Renal cortical epithelial cell (primary cell): ENCODE measurements at places on chromosomes 6 and 20. TPM values are rescaled to one million over a fixed set of nuclear protein-coding genes. Genes with fewer than 3 reads are reported as not detected.

Gene TCF19
- 2.2 and 10.8 TPM in 2 replicates for total RNA-seq

DNA sequence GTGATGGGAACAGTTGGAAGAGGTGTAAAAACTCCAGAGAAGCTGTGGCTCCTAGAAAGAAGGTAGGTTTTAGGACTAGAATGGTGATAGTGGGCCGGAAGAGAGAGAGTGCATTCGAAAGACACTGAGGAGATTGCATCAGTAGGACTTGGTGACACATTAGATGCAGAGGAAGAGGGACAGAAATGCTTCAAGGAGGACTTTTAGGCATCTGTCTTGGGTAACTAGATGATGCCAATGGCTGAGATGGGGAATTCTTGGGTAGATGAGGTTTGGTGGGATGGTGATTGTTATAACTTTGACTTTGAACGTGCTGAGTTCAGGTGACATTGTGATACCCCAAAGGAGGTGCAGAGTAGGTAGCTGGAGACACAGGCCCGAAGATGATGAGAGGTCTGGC lies 196.5 kb downstream of the GMPR start:
- DNase-seq = no peak

Gene MCM3
- 42.2 and 48.6 TPM in 2 replicates for total RNA-seq

- peak; percentile 30 for DNase-seq
These were observed 37.9 kb upstream of the RNF217 start for GRCh38 chr6:124924333-124924759.

- peak; percentile 22 for DNase-seq
These were observed 114.7 kb downstream of the SASH1 start for GRCh38 chr6:148457137-148457842.

DNA sequence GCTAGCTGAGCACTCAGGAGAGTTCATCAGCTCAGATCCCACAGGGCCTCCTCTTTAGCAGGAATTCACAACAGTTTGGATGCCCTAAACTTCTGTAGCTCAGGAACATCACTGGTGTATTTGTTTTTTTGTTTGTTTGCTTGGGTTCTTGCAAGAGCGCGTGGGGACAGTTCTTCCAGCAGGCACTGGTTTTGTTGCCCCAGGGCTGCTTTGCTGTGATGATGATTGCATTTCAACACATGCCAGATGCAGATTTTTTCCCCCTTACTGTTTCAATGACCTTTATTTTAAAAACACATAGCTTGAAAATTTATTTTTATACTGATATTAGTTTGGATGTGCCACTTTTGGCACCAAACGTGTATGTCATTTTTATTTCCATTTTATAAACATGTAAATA lies 77.1 kb downstream of the DHX35 start:
- DNase-seq = no peak

DNA sequence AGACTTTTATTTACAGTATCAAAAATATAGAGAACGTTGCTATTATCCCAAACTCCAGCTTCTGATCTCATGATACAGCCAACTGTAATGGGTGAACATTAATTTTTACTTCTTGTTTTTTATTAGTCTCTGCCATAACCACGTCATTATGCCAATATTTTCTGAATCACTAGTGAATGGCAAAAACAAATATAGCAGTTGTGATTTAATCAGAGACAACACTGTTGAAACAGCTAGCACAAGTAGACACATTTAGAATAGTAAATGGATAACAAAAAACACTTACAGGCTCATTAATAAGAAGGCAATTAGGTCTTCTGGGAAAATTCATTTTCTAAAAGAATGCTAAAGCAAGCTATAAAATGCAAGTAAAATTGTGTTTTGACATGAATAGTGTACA lies 8.1 kb downstream of the PTPRK start:
- peak; percentile 64 for DNase-seq

Gene IMPG1
- total RNA-seq = 0.30 TPM in 1 of 2 replicates, not detected in the other

Gene RAB44
- not detected in 2 replicates for total RNA-seq

Gene OPN5
- under 0.01 TPM in 1 of 2 replicates, not detected in the other for total RNA-seq

GRCh38 chr20:53828682-53829254 lies 235.1 kb upstream of the ZNF217 start:
- DNase-seq = peak; percentile 91

DNA sequence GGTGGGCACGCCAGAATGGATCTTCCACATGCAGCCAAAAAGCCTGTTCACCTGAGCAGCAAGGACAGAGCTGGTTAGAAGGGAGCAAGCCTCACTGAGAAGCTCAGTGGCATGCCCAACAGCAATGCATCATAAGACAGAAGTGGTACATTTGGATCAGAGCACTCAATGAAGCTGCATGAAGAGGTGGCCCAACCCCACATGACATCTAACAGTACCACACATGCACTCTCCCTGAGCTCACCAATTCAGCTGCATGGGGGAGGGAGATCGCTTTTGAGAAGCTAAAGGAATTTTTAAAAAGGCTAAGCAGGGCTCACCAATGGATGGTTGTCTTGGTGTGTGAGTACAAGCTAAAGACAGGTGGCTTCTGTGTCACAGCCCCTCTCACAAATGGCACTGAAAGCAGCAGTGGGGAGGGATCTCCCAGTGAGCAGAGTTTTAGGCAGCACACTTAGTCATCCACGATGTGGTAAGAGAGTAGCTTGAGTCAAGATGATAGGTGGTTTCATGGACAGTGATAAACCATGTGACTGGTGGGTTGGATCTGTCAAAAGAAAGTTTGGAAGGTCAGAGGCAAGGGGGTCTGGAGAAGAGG lies 166.6 kb upstream of the TAB2 start:
- DNase-seq = no peak

GRCh38 chr20:25364180-25364788 lies 26.4 kb downstream of the ABHD12 start:
- no peak for DNase-seq

GRCh38 chr6:56820060-56820459 lies 134.8 kb upstream of the BEND6 start:
- DNase-seq = no peak

Gene TGIF2
- total RNA-seq = 13.4 and 21.5 TPM in 2 replicates

DNA sequence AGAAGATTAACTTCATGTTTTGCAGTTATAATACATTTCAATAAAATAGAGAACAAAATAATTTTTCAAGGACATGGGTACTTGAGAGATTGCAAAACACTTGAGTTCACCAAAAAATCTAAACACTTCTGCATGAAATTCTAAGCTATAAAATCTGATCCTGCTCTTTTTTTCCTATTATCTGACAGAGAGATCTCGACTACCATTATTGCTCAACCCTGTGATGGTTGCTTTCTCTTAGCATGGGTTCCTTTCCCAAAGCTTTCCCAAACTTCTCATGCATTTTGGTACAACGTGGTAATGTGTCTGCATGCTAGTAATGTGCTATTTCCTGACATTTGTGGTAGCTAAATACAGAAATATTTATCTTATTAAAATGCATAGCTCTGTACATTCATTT lies 1243.1 kb upstream of the ADGRB3 start:
- DNase-seq = no peak

DNA sequence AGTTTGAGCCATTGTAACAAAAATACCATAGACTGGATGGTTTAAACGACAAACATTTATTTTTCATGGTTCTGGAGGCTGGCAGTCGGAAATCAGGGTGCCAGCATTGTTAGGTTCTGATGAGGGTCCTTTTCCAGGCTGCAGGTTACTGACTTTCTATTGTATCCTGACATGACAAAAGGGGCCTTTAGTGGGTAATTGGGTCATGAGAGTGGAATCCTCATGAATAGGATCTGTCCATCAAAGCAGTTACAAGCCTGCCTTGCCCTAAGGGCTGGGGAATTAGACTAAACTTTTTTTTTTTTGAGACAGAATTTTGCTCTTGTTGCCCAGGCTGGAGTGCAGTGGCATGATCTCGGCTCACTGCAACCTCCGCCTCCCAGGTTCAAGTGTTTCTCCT lies 347.9 kb upstream of the TSHZ2 start:
- DNase-seq = no peak

- peak; percentile 27 for DNase-seq
These were observed 280.6 kb upstream of the PRDM1 start for GRCh38 chr6:105805501-105806023.

Gene VSX1
- not detected in 2 replicates for total RNA-seq

DNA sequence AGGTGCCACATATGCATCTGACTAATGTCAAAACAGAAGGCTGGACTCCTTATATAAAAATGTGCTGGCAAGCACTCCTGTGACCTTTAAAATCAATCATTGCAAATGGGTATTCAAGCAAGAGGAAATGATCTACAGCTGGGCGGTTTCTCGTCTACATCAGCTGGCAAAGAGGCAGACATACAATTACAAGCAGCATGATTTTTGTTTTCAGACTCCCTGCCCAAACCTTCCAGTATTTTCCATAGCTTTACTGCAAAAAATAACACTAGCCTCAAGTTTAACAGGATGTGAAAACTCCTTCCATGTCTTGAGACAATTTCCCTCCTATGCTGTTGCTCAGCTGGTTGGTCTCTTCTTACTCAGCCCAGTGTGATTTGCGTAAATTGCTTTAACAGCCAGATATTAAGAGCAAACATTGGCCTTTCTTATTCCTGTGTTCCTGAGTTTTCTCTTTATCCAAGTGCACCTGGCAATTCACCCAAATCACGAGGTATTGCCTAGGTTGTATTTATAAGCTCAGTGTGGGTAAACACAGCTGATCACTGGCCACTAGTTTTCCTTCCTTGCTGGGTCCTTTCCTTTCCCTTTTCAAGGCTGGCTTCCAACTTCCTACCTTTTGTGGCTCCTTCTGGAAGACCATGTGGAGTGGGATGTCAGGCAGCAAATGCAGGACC lies 130.4 kb downstream of the MOXD1 start:
- DNase-seq = peak; percentile 23

DNA sequence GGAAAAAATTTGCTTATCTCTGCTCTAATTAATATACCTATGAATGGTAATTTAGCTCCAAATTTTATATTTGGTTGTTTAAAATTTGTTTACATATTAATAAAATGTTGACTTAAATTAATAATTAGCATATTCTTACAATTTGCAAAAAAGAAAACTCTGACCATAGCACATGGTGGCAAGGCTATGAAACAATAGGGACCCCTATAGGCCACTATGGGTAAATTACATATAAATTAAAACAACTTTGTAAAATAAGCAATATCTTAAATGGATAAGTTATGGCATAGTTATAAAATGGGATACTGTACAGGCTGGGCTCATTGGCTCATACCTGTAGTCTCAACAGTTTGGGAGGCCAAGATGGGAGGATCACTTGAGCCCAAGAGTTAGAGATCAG lies 76.0 kb downstream of the MKKS start:
- no peak for DNase-seq

GRCh38 chr6:26420688-26421171 lies 18.7 kb downstream of the BTN3A1 start:
- DNase-seq = peak; percentile 31

DNA sequence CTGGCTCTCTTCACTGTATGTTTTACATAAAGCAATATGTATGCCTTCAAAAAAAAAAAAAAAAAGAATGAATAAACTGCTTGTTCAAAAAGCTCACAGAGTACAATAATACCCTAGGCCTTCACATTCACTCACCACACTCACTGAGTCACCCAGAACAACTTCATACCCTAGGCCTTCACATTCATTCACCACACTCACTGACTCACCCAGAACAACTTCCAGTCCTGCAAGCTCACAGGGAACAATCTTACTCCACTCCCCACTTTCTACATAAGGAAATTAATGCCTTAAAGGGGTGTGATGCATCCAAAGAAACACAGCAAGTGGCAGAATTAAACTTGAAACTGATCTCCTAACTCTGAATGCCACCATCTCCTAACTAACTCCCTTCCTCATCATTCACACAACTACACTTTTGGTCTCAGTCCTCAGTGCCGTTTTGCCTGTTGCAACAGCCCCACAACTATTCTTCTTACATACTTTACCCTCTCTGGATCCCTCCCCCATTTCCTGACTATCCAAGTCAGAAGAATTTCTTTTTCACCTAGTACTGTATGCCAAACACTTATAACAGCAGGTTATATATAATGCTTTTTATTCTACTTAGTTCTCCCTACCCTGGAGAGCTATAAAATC lies 34.2 kb downstream of the NHSL1 start:
- peak; percentile 99 for DNase-seq

- DNase-seq = peak; percentile 6
These were observed 1.4 kb downstream of the NUS1 start for GRCh38 chr6:117676577-117677218.

DNA sequence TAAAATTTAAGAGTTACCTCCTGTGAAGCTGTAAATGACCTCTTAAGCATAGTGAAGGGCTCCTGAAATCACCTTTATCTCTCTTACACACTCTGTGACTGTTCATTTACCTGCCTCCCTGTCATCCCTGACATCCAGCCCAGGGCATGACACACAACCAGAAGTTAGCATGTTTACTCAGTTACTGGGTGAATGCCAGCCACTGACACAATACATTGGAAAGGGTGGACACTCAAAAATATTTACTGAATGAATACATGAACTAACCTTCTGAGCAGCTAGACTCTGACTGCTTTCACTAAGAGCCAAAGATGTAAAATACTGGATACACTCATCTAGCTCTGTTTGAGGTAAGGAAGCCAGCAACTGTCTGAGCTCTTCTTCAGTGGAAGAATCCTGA lies 25.3 kb downstream of the SERAC1 start:
- peak; percentile 68 for DNase-seq

Gene MRPS10
- 56.6 and 88.9 TPM in 2 replicates for total RNA-seq
